T-helper 2 cell (primary cell): ENCODE measurements at places on chromosomes 2 and 18.

- DNase-seq, result no peak
Observed at GRCh38 chr18:74114116-74114515, 33.5 kb downstream of the FBXO15 start.

- DNase-seq, result no peak
Observed at GRCh38 chr18:2219706-2220105, 351.6 kb downstream of the METTL4 start.

DNA sequence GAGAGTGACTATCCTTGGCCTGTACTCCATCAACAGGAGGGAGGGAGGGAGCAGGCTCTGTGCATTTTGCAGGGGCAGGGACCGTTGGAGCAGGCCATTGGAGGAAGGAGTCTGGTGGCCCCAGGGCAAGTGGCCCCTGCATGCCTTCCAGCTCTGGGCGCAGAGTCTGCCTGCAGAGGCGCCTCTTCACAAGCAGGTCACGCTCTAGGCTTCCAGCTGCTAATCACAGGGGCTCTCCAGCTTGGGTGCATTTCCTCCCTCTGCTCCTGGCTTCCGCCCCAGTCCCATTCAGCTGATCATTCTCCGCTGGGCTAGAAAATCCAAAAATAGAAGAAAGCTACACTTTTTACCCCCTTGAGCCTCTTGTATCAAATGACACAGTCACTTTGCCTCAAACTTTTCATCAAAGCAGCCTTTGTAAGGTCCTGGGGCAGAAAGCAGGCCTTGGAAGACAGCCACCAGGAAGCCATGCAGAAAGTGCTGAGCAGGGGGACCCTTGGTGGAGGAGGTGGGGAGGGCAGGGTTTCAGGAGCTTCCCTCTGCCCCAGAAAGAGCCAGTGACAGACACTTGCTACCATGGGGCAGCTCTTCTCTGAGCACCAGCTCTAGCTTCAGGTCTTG lies 11.3 kb downstream of the TMEM247 start:
- DNase-seq, result no peak

DNA sequence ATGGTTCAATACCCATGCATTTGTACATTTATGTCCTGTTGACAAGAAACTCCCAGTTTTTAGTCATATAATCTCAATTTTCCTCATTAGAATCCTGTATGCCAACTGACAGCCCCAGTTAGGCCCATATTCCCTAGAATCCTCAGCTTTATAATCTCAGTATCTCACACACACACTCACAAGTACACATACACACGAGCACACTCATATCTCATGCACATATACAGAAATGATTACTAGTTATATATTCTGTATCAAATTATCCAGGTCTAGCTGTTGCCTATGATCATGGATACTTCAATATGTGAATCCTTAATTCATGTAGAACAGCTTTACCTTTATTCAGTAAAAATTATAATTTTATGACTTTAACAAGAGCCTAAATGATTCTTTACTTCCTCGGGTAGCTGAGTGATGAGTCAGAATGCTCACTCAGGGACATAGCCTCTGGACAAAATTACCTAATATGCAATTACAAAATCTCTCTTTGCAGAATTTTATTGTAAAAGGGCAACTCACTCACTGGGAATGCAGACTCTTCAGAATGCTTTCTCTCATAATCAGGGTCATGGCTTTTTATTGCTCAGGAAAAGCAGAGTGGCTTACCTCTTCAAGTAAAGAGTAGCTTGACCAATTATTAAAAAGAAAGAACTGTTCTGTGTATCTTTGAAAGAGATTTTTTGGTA lies 193.6 kb upstream of the PIK3C3 start:
- no peak for DNase-seq

GRCh38 chr2:38700881-38701458 lies 35.1 kb downstream of the GALM start:
- DNase-seq, result no peak

DNA sequence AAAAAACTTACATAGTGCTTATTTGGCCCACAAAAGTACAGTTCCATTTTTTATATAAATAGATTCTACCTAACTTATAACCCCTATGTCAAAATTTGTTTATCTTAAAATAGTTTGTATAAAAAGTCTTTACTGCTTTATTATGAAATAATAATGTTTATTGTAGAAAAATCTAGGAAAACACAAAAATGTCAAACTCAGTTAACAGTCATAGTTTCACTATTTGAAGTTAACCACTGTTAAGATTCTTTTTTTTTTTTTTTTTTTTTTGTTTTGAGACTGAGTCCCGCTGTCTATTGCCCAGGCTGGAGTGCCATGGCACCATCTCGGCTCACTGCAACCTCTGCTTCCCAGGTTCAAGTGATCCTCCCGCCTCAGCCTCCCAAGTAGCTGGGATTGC lies 26.5 kb upstream of the ABI2 start:
- no peak for DNase-seq

DNA sequence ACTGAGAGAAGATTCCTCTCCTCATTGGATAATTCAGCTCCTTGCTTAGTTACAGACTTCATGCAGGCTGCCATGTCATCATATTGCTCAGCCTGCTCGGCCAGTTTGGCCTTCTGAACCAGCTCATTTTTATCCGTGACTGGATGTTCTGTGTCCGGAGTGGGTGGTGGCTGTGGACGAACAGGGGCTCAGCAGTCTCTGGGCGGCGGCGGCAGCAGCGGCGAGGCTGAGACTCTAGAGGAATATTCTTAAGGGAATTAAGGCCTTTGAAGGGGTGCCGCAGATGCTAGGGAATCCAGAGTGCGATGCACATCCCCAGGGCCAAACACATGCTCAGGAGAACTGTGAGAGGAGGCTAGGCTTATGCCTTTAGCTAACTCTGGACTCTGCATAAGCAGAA lies 97.9 kb upstream of the GYPC start:
- no peak for DNase-seq

- no peak for DNase-seq
Observed at GRCh38 chr18:41395695-41396094, 559.3 kb upstream of the PIK3C3 start.

- DNase-seq, result no peak
Observed at GRCh38 chr2:240985881-240986786, 12.3 kb upstream of the SNED1 start.

DNA sequence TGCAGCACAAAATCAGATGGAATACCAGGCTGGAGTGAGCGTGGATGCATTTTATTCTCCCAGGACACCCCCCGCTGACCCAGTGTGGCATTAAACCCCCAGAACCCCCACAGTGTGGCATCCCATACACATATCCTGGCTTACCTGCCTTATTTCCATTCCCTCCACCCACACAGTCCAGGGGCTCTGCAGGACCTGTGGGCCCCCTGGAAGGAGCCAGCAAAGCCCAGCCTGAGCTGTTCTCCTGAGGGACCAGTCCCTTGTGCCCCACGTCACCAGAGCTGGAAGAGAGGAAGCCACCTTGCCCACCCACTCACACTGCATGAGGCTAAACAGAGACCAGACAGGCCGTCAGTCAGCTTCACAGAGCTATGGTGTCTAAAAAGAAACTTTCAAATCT lies 20.1 kb downstream of the ST8SIA5 start:
- DNase-seq, result no peak

- DNase-seq, result no peak
Observed at GRCh38 chr18:8314124-8314523, 295.1 kb upstream of the RAB12 start.

DNA sequence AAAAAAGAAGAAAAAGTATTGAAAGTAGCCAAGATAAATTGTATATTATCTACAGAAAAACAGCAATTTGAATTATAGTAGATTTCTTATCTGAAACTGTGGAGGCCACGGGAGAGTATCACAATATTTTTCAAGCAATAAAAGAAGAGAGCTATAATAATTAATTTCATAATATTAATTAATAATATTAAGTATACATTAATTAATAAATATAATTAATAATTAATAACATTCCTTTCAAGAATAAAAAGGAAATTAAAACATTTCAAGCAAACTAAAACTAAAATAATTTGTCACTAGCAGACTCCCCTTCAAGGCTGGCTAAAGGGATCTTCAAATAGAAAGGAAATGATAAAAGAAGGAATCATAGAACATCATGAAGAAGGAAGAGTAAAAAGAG lies 372.7 kb upstream of the KYNU start:
- DNase-seq, result no peak

- DNase-seq, result no peak
Observed at GRCh38 chr2:237574894-237575868, 8.8 kb downstream of the PRLH start.

GRCh38 chr2:2181493-2181892 lies 149.6 kb downstream of the MYT1L start:
- DNase-seq, result no peak

GRCh38 chr2:170241756-170242155 lies 63.8 kb downstream of the MYO3B start:
- DNase-seq, result no peak
